Mesothelial cell of epicardium (in vitro differentiated cells): ENCODE measurements at places on chromosomes 4 and X.

DNA sequence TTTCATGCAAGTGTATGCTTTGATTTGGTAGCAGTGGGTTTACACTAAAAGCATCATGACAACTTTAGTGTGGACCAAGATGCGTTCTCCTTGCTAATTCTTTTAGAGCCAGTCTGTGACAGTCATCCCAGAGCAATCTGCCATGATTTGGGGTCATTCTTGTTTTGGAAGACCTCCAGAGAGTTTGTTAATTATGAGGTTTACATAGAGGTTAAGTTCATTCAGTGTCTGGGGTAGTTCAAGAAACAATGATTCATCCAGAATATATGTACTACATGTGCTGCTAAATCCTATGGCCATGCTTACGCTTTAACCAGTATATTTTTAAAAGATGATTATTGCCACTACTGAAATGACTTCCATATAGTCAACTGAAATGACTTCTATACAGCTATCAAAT, 328.5 kb upstream of the AGA start:
- no peaks in the 10 kb centered on the region for H3K27me3 ChIP-seq
- no peaks in the 10 kb centered on the region for H3K36me3 ChIP-seq
- no peak overlapping the region for H3K4me3 ChIP-seq
- no peak overlapping the region for H3K27ac ChIP-seq
- H3K4me1 ChIP-seq = no peaks in the 10 kb centered on the region
- no peak for DNase-seq

- H3K27ac ChIP-seq = no peak overlapping the region
- no peak overlapping the region for H3K4me3 ChIP-seq
- H3K36me3 ChIP-seq = peaks cover 3% of the 10 kb centered on the region
- peaks cover 53% of the 10 kb centered on the region for H3K4me1 ChIP-seq
- DNase-seq = no peak
These were observed 538.2 kb downstream of the INPP4B start for GRCh38 chr4:142307857-142308256.

- peak overlapping the region; percentile 61 for H3K4me3 ChIP-seq
- DNase-seq = no peak
- H3K4me1 ChIP-seq = peaks cover 13% of the 10 kb centered on the region
- H3K27me3 ChIP-seq = peaks cover 5% of the 10 kb centered on the region
- no peak overlapping the region for H3K27ac ChIP-seq
These were observed 103.4 kb upstream of the PDLIM3 start for GRCh38 chr4:185638548-185639301.

DNA sequence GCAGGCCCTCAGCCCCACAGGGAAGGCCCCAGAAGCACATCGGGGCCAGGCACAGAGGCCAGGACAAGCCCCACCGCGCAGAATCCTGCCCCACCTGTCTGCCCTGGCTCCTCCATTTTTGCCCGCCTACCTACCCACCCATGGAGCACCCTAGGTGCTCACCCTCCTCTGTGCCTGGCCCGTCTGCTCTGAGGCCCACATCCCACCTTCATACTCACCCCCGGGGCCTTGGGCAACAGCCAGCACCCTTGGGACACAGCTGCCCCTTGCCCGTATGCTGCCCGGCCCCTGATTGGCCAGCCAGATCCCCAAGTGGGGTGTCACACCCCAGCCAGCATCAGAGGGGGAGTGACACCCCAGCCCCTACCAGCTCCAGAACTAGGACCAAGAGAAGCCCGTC, 10.8 kb upstream of the TREX2 start:
- peaks cover 4% of the 10 kb centered on the region for H3K4me1 ChIP-seq
- no peak overlapping the region for H3K4me3 ChIP-seq
- peaks cover 13% of the 10 kb centered on the region for H3K36me3 ChIP-seq

DNA sequence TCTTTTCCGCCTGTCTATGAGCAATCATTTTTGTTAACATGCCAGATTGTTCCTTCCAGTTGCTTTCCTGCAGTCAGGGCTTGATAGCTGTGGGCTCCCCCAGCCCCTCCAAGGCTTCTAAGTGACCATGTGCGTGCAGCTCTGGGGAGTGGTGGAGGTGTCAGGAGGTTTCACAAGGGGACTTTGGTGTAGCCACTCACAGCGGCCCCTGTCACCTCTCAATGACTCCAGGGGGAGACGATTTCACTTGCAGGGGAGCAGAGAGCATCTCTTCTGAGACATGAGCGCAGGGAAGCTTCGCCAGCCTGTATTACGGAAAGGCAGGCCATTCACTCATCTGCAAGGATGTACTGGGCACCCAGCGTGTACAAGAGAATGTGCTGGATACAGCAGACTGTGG, 3.1 kb upstream of the GPR78 start:
- H3K27ac ChIP-seq = no peak overlapping the region
- peaks cover 41% of the 10 kb centered on the region for H3K27me3 ChIP-seq
- peaks cover 15% of the 10 kb centered on the region for H3K4me1 ChIP-seq
- no peak for DNase-seq

DNA sequence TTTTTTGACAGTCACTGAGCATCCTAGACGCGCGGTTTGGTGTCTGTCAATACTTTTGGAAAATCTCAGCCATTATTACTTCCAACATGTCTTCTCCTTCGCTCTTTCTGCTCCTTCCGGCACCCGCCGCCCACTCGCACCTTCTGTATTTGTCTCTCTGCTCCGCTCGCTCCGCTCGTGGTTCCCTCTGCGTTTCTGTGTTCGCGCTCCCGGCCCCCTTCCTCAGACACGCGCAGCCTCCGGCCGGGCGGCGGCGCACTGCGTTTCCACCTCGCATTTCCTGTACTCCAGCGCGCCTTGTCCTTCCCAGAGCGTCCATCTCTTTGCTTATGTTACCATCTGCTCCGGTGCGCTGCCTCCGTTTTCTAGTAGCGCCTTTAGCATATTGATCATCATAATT, 21.1 kb downstream of the PDE6B start:
- no peak overlapping the region for H3K4me3 ChIP-seq
- no peaks in the 10 kb centered on the region for H3K36me3 ChIP-seq
- no peak for DNase-seq
- H3K27ac ChIP-seq = no peak overlapping the region
- H3K4me1 ChIP-seq = peaks cover 5% of the 10 kb centered on the region

- no peak overlapping the region for H3K27ac ChIP-seq
- H3K36me3 ChIP-seq = no peaks in the 10 kb centered on the region
- H3K4me1 ChIP-seq = peaks cover 17% of the 10 kb centered on the region
- no peak overlapping the region for H3K4me3 ChIP-seq
These were observed 145.5 kb downstream of the ANXA5 start for GRCh38 chr4:121551271-121551670.

DNA sequence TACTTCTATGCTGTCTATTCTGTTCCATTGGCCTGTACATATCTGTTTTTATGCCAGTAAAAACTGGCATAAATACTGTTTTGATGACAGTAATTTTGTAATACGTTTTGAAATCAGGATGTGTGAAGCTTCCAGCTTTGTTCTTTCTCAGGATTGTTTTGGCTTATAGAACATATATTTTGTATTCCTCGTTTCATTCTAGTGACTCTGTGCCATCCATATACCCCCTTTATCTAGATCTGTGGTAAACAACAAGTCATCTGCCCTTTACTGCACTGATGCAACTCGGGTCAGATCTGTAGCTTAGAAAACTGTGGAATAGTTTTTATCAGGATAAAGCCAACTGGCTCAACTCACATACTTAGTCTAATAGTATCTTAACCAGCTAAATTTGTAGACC, 233.7 kb downstream of the PRDM5 start:
- H3K36me3 ChIP-seq = no peaks in the 10 kb centered on the region
- peaks cover 26% of the 10 kb centered on the region for H3K4me1 ChIP-seq
- no peak overlapping the region for H3K27ac ChIP-seq
- no peaks in the 10 kb centered on the region for H3K27me3 ChIP-seq
- no peak overlapping the region for H3K4me3 ChIP-seq
- DNase-seq = no peak

DNA sequence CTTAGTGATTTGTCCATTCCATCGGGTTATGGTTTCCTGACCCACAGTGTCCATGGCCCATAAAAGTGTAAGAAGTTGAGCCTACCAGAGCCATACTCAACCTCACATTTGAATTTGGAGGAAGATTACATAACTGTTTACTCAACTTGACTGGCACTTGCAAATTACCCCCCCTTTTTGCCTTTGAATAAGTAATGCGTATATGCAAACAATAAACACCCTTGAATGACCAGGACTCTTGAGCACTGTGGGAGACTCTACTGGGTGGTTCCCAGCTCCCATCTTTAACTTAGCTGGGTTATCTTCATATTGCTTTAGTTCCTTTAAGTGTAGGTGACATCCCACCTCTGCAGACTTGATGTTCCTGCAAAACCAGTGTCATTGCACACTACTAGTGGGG, 30.6 kb upstream of the STIM2 start:
- no peak overlapping the region for H3K4me3 ChIP-seq
- H3K36me3 ChIP-seq = no peaks in the 10 kb centered on the region
- no peaks in the 10 kb centered on the region for H3K4me1 ChIP-seq
- H3K27ac ChIP-seq = no peak overlapping the region

DNA sequence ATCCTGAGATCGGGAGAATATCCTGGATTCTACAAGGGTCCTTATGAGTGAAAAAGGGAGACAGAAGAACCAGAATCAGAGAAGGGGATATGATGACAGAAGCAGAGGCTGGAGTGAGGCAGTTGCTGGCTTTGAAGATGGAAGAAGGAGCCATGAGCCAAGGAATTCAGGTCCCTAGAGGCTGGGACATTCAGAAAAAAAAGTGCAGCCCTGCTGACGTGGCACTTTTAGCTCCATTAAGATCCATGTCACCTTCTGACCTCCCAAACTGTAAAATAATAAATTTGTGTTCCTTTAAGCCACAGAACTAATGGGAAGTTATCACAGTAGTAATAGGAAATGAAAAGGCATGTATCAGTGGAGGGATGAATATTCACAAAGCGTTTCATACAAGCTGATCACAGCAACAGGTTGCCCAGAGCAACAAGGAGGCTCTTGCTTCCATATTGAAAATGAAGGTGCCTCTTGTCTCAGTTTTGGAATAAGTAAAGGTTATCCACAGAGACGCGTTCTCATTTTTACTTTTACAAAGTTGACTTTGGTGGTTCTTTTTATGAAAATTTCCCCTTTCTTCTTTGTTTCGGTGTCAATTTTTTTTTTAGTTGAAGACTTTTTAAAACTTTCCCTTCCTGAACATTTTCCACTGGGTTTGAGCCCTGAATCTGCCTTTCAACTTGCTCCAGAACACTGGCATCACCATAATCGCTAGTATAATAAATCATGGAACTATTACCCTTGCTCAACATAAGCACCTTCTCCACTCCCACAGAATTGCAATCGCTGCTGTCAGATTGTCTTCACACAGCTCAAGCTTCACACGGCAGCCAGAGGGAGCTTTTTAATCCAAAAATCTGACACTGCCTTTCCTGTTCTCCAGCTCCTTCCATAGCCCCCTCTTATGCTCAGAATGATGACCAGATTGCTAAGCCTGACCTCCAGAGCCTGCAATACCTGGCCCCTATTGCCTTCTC, 127.6 kb upstream of the RBPJ start:
- H3K4me3 ChIP-seq = no peak overlapping the region
- no peak overlapping the region for H3K27ac ChIP-seq
- H3K27me3 ChIP-seq = no peaks in the 10 kb centered on the region
- peaks cover 20% of the 10 kb centered on the region for H3K4me1 ChIP-seq
- DNase-seq = no peak
- no peaks in the 10 kb centered on the region for H3K36me3 ChIP-seq

DNA sequence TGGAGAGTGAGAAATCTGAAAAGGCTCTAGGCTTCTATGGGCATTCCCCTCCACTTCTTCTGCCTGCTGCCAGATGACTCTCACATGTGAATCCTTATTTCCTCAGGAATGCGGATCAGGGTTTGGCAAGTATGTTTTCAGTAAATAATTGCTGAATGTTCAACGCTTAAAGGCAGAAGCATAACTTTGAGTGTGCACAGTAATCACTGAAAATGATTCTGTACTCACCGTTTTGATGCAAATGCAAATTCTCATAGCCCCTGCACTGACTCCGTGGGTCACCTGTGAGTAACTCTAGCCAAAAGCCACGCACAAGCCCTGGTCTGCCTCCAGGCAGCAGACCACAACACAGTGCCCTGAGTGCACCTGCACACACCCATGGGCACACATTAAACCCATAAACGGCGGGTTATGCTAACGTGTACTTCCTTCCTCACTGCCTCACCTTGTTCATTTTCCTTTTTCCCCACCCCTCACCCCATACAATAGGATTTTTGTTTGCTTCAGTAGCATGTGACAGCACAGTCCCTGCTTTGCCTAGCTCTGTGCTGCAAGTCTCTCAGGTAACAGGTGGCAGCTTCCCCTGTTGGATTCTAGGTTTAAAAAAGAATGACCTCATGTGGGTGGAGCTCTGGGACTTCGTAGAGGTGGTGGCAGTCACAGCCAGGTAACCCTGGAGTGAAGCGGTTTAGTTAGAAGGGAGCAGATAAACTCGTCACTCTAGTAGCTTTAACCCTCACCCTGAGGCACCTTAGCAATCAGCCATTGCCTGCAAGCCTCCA, at the start of gene ARHGEF38:
Gene ARHGEF38 (plus strand): TSS at position 656 of the 782 bp plus-strand sequence. CDS start 146 bp downstream, outside the sequence.
- H3K4me1 ChIP-seq = peaks cover 62% of the 10 kb centered on the region
- H3K36me3 ChIP-seq = no peaks in the 10 kb centered on the region
- peak within 1 kb of the TSS; percentile 43 for H3K27ac ChIP-seq
- peaks cover 2% of the 10 kb centered on the region for H3K27me3 ChIP-seq
- no peak for DNase-seq

- no peak overlapping the region for H3K27ac ChIP-seq
- DNase-seq = no peak
- H3K36me3 ChIP-seq = no peaks in the 10 kb centered on the region
- H3K4me1 ChIP-seq = no peaks in the 10 kb centered on the region
These were observed 133.0 kb upstream of the FAT4 start for GRCh38 chr4:125181804-125182203.

- H3K4me1 ChIP-seq = peaks cover 7% of the 10 kb centered on the region
- DNase-seq = no peak
- no peak overlapping the region for H3K27ac ChIP-seq
- H3K4me3 ChIP-seq = no peak overlapping the region
These were observed 30.6 kb downstream of the CLCN4 start for GRCh38 chrX:10187421-10187820.

DNA sequence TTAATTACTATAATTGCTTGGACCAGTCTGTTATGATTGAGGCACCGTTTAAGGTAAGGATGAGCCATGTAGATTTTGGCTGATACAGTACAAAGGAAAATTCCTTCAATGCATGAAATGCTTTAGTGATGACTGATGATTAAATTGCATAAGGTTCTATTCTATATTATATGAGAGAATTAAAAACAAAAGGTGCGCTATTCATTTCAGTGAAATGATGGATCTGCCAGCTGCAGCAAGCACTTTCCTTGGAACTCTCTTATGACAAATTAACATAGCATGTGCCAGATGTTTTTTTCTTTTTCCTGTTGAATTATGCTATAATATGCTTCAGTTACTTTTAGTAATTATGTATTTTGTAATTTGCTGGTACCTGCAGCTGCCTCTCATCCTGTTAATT, 98.5 kb downstream of the JADE1 start:
- H3K4me3 ChIP-seq = no peak overlapping the region
- no peak overlapping the region for H3K27ac ChIP-seq

DNA sequence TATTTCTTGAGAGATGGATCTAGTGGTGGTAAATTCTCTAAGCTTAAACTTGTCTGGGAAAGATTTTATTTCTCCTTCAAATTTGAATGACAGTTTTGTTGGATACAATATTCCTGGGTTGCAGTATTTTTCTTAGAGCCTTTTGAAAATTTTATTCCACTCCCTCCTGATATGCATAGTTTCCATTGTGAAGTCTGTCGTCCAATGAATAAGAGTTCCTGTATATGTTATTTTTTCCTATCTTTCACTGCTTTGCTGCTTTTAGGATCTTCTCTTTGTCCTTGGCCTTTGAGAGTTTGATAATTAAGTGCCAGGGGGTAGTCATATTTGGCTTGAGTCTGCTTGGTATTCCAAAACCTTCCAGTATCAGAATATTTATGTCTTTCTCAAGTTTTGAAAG, 1156.4 kb upstream of the AGA start:
- H3K36me3 ChIP-seq = no peaks in the 10 kb centered on the region
- DNase-seq = no peak
- no peak overlapping the region for H3K4me3 ChIP-seq
- H3K27me3 ChIP-seq = no peaks in the 10 kb centered on the region
- no peaks in the 10 kb centered on the region for H3K4me1 ChIP-seq
